Central memory CD4-positive, alpha-beta T cell (primary cell): ENCODE measurements at places on chromosomes 2 and 18.

- DNase-seq = no peak
Observed at GRCh38 chr2:11805024-11805423, 58.6 kb downstream of the LPIN1 start.

DNA sequence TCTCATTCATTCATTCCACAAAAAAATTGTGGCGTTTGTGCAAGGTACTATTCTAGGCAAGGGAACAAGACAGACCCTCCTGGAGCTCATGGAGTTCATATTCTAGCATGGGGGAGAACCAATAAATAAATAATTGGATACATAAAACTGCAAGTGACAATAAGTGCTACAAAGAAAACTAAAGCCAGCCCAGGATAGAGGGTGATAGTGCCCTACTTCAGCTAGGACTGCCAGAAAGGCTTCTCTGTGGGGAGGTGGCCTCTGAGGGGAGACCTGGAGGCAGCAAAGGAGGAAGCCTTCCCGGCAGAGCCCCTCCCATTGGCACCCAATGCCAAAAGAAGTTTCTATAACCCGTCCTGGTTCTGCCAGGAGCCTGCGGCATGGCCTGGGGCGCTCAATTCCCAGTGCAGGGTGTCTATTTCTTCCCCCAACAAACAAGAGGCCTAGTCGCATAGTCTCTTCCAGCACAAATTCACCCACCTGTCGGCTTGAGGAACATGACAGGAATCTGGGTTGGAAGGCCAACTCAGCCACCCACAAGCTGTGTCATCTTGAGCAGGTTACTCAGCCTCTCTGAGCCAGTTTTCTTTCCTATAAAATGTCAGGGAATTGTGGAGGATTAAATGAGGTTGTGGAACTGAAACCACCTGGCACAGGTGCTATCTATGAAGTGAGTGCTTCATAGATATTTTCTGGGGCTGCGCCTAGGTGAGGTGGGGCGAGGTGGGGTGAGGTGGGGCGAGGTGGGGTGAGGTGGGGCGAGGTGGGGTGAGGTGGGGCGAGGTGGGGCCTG is 94.3 kb downstream of the ZFP36L2 start:
- no peak for DNase-seq

DNA sequence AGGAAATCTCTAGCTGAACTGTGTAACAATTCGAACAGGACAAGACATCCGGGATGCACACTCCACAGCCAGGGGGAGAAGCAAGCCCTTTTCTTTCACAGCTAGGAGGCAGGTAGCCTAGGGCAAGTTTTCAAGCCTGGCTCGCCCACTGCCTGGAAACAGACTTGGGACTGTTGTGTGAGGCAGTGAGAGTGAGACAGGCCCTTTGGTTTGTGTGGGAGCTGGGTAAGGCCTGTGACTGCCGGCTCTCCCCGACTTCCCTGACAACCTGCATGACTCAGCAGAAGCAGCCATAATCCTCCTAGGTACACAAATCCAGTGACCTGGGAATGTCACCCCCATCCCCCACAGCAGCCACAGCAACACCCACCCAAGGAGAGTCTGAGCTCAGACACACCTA is 179.7 kb downstream of the WDPCP start:
- DNase-seq = no peak

- no peak for DNase-seq
Observed at GRCh38 chr18:7684966-7685365, 117.8 kb downstream of the PTPRM start.

DNA sequence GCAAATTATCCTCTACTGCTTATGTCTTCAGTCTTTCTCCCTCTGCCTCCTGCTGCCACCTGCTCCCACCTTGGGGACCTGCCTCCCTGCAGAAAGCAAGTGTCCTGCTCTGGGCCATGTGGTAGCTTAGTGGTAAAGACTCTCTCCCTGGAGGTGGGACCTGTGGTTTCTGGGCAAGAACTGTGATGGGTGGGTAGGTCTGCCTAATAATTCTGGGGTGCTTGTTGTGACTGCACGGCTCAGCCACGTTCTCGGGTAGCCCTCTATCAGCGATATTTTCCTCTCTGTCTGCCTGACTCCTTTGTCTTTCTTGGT is 16.4 kb upstream of the CD28 start:
- DNase-seq = no peak

GRCh38 chr2:154640000-154640399 is 58.5 kb upstream of the KCNJ3 start:
- DNase-seq = no peak

- DNase-seq = no peak
Observed at GRCh38 chr2:220226076-220226475, 598.6 kb downstream of the SLC4A3 start.

GRCh38 chr2:17626986-17627385 is 86.5 kb downstream of the VSNL1 start:
- DNase-seq = no peak

GRCh38 chr2:99708231-99708630 is 218.4 kb upstream of the REV1 start:
- DNase-seq = no peak

DNA sequence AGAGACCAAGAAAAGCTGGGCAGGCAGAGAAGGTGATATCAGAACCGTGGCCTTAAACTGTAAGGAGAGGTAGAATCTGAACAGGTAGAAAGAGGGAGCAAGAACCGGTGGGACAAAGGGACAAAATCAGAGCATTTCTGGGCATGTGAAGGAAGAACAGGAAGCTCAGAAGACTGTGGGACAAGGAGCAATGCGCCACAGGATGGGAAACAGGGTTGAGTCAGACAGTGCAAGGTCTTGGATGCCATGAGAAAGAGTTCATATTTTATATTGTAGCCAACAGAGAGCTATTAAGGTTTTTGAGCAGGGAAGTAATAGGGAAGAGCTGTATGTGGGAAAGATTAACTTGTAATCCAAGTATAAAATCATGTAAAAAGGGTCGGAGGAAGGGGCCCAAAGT is 106.4 kb upstream of the UGP2 start:
- DNase-seq = no peak

- DNase-seq = no peak
Observed at GRCh38 chr2:38512211-38512610, 90.5 kb downstream of the HNRNPLL start.

GRCh38 chr18:31419457-31419932 is 28.0 kb upstream of the DSG3 start:
- no peak for DNase-seq

DNA sequence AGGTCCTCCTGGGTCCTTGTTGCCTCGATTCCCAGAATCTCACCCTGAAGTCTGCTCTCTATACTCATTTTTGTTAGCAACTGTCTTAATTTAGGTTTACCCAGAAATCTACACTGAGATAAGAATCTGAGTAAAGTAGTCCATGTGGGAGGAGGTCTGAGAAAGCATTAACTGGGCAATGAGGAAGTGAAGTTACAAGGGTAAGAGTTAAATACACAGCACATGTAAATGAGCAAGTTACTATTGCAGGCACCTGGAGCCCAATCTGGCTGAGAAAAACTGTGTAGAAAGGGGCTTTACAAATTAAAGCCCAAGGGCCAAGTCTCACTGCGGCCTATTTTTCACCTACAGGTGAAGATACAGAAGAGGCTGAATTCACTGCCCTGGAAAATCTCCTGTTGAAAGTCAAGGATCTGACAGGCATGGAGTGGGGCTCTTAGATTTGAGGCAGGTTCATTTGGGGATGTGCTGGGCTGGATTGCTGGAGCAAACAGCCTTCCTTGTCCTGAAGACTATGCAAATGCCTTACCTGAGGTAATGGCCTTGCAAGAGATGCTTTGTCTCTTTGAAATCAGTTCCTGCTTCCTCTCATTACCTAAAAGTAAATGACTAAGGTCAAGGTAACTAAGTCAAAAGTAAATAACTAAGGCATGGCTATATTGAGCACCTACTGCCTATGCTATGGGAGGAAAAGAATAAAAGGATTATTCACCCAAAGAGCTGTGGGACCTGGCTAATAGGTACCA is 84.4 kb upstream of the DYNAP start:
- DNase-seq = no peak

DNA sequence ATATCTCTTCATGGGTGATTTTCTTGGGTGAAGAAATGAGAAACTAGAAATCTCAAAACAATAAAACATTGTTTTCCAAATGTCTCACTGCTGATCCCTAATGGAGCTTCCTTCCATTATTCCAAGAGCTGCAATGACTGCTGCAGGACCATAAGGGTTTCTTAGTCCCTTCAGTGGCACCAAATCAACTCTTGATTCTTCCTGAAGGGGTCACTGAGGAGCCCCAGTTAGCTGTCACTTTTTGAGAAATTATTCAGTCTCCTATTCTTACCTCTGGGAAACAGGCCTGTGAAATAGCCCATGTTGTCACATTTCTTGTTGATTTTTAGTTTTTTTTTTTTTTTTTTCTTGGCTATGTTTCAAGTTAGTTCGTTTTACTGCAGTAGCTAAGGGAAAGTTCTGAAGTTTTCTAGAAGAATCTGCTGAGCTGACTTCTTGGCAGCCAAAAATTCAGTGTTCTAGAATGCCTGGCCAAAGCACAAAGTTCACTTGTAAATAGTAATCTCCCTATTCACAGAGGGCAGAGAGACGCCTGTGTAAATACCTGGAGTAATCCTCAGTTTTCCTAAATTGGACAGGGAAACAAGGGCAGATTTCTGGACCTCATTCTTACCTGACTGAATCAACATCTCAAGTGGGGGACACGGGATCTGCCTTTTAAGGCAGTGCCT is 480.0 kb downstream of the RIT2 start:
- DNase-seq = no peak

DNA sequence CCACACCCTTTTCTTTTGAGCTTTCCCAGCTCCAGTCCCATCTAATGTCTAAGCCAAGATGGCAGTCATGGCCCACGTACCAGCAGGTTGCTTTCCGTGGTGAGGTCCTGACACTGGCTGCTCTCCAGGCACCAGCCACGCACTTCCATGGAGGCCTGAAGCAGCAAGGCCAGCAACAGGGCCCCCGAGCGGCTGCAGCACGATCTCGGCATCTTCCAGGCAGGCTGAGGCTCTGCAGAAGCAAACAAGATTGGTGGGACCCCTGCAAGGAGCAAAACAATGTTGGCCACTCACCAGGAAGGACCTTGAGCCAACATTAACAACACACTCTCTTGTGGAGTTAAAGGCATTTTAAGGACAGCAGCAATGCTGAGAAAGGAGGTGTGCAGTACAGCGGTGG is 3.8 kb downstream of the POMC start:
- no peak for DNase-seq

DNA sequence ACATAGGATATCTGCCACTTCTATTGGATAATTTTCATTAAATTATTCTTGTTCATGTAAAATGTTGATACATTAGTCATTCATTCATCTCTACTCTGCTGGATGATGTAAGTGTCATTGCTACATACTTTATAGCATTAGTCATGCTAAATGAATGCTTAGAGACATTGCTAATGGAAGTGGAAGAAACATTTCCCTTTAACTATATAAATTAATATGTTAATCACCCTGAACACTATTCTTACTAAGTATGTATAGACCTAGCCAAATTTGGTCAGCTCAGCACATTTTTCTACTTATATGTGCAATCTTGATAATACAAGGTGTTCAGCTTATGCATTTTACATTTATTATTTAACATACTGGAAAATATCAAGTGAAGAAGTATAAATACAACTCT is 160.2 kb downstream of the DPP4 start:
- no peak for DNase-seq

- no peak for DNase-seq
Observed at GRCh38 chr2:232073699-232074098, 112.2 kb downstream of the DIS3L2 start.

DNA sequence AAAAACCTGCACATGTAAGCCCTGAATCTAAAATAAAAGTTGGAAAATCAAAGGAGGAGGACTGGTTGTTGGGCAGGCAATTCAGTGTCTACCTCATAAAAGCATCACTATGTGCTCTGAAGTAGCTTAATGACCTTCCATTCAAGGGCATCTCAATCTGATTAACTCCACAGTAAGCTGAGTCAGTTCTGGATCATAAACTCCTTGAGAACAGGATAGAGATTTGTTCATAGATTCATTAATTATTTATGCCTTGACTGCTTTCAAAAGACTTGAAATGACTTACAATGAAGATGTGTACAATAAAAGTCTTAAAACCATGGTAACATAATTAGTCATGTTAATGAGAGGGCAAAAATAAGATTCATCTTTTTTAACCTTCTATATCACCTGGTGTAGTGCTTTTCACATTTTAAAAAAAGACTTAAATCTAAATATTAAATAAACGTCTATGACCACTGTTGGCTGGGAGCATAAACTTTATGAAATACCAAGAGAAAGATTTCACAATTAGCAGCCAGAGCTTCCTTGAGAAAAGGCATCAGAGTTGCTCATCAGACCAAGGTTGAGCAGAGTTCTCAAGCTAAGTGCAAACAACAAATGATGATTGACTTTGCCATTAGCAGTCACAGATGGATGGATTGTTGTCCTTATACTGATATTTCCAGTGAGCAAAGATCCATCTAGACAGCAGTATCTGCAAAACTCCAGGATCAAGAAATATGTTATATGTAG is 237.3 kb upstream of the THUMPD2 start:
- no peak for DNase-seq

DNA sequence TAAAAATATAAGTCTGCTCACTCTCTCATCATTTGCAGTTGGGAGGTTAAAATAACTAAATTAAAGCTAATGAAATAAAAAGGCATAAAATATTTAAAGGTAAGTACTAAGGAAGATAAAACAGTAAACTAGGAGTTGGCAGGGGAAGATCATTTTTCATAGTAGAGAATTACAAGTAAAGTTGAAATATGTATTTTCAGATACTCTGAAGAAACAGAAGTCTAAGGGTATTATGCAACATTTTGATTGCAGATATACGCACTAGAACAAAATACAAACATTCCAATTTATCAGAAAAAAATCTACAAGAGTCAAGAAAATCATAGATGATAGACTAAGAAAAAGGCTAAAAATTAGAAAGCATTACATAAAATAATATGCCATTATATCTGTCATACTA is 167.6 kb upstream of the CTAGE1 start:
- DNase-seq = no peak

DNA sequence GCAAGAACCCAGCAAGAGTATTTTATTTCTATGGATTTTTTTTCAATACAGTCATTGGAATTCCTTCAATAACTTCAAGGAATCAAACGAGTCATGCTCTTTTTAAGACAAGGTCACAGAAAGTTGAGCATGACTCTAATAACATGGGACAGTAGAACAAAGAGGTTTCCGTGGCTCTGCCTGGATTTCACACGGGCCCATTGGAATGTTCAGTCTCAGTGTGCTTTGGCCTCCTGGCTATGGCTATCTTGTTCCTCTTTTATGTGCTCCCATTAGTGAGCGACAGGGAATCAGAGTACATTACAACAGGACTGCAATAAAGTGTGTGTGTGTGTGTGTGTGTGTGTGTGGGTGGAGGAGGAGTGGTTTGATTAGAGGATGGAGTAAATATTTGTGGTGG is 312.4 kb downstream of the DCC start:
- DNase-seq = no peak

- DNase-seq = no peak
Observed at GRCh38 chr2:96558061-96558460, 21.5 kb downstream of the ARID5A start.

GRCh38 chr2:174660984-174661675 is 63.5 kb upstream of the WIPF1 start:
- no peak for DNase-seq

- DNase-seq = no peak
Observed at GRCh38 chr2:44778221-44778654, 163.3 kb upstream of the SIX3 start.

GRCh38 chr2:9366026-9366425 is 57.3 kb downstream of the ITGB1BP1 start:
- no peak for DNase-seq
